ENCODE measurements at places on chromosomes 13 and 19. TPM values are rescaled to one million over a fixed set of nuclear protein-coding genes. Genes with fewer than 3 reads are reported as not detected.

SHISA7 gene
- not detected for total RNA-seq

KLK12 gene
- not detected for total RNA-seq

ICAM1 gene
- 25.6 TPM for total RNA-seq

NRTN gene
- 0.33 TPM for total RNA-seq

NHLRC3 gene
- 6.0 TPM for total RNA-seq

NANOS3 gene
- not detected for total RNA-seq

RPS28 gene
- total RNA-seq: 2,484 TPM

ZNF333 gene
- total RNA-seq: 7.1 TPM

ZNF471 gene
- 0.23 TPM for total RNA-seq

ANGPTL4 gene
- not detected for total RNA-seq

ZNF230 gene
- total RNA-seq: 1.9 TPM

GRCh38 chr19:48510421-48511268 lies 990 bp downstream of the LMTK3 start:
- peak; percentile 63 for DNase-seq

DNA sequence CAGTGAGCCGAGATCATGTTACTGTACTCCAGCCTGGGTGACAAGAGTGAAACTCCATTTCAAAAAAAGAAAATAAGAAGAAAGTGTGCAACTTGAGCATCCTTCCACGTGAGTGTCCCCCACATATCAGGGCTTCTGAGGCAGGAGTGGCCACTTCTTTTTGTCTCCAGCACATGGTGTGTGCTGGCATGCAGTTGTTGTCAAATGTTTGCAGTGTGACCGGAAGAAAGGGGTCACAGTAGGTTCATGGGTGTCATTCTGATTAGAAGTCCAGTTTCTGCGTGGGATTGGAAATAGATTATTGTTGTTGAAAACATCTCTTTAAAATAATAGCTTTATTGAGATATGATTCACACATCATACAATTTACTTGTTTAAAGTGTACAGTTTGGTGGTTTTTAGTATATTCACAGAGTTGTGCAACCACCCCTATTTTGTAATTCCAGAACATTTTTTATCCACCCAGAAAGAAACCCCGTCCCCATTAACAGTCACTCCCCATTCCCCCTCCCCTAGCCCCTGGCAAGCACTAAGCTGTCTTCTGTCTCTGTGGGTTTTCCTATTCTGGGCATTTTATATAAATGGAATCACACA lies 2.2 kb downstream of the CRTC1 start:
- DNase-seq: no peak

GRCh38 chr19:35224681-35225571 lies 3.6 kb downstream of the FAM187B start:
- DNase-seq: no peak

- DNase-seq: no peak
Measured at GRCh38 chr19:41425174-41426115, 1.7 kb downstream of the B3GNT8 start.

GRCh38 chr19:35352448-35353304 lies 5.0 kb downstream of the FFAR1 start:
- DNase-seq: peak; percentile 68

GRCh38 chr19:33463199-33463598 lies 58.4 kb downstream of the PEPD start:
- DNase-seq: no peak

DNA sequence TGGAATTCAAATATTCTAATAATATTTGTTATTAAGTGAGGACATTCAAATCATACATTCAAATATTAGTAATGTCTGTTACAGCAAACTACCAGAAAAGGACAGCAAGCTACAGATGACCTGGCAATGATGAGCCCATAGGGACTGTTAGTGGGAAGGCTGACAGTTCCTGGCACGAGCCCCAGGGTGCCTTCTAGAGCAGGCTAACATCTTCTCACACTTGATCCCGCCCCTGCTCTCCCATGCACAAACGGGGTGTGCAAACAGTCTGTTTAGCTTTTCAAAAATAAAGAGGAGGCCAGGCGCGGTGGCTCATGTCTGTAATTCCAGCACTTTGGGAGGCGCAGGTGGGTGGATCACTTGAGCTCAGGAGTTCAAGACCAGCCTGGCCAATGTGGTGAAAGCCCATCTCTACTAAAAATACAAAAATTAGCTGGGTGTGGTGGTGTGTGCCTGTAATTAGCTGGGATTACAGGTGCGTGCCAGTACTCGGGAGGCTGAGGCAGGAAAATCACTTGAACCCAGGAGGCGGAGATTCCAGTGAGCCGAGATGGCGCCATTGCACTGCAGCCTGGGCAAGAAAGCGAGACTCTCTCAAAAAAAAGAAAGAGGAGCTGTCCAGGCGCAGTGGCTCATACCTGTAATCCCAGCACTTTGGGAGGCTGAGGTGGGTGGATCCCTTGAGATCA lies 9.6 kb upstream of the GARRE1 start:
- no peak for DNase-seq

- DNase-seq: no peak
Measured at GRCh38 chr19:23440207-23440606, 44.9 kb upstream of the ZNF91 start.

DNA sequence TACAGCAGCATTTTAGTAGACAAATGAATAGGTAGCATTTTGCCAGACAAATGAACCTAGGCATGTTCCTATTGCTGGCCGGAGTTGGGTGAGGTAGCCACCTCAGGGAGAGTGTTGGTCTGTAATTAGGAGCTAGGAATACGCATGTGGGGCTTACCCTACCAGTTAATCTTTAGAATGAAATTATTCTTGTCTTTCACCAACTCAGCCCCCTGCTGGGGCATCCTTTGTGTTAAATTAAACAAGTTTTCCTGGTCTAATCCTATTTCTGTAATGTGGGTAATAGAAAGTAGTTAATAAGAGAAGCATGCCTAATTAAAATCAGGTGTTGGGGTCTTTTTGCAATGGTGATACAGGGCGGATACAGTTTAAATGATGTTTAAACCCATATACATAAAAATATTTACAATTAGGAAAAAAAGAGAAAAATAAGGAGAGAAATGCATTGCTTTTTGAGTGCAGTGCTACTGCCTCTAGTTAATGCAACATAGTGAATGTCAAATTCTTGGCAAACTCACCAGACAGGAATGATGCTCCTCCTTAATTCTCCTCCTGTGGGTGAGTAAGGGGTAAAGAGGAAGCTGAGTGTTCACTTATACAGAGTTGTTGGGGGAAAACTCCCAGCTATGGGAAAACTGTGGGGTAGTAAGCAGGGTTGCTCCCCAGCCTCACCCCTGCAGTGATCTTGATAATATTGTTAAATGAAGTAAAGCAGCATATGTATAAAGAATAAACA lies 276.4 kb upstream of the EDNRB start:
- no peak for DNase-seq

DNA sequence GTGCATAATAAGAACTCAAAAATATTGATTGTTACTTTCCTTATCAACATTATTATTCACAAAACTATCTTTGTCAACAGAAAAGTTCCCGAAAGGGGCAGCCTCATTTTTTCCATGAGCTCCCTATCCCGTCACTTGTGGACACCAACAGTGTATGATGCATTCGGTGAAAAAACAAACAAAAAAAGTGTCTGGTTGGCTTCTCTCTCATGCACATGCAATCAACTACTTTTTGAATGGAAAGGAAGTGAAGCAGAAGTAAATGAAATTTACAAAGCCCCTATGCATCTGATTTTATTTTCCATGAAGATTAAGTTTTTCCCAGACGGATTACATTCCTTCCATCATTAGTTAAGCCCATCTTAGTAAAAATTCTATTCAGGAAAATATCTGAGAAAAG lies 526.9 kb downstream of the RFC3 start:
- no peak for DNase-seq

- no peak for DNase-seq
Measured at GRCh38 chr13:79314652-79315051, 91.4 kb downstream of the RBM26 start.

GRCh38 chr19:32257326-32258073 lies 87.9 kb upstream of the ZNF507 start:
- DNase-seq: no peak

DNA sequence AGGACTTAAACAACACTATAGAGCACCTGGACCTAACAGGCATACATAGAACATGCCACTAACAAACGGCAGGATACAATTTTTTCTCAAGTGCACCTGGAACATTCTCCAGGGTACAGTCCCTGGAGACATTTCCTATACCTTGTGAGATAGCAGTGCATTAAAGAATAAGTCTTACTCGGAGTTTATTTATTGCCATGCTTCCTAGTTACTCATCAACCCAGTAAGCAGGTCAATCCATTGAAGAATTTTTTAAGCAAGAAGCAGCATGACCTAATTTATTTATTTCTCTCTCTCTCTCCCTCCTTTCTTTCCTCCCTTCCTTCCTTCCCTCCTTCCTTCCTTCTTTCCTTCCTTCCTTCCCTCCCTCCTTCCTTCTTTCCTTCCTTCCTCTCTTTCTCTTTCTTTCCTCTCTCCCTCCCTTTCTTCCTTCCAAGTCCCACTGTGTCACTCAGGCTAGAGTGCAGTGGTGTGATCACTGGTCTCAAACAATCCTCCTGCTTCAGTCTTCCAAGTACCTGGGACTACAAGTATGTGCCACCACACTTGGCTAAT lies 6.6 kb upstream of the TFDP1 start:
- no peak for DNase-seq

DNA sequence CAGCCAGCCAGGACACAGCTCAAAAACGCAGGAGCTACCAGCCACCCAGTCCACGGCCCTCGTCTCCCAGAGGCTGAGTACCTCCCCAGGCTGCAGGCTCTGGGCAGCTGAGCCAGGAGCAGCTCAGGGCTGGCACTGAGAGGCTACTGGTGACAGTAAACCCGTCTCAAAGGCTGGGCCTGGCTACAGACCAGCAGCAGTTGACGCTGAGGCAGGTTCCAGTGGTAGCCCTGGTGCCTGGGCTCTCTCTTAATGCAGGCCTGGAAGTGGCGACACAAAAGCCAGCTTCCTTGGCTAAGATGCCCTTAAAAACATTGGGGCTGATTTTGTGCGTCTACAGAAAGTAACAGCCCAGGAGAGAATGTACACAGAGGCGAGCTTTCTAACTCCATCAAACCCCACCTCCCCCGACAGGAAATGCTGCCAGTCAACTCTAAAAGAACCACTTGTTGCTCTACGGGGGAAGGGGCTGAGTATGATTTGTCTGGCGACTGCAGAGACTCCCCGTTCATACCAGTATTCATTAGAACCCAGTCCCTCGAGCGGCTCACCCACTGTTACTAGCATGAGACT lies 126.3 kb downstream of the STK24 start:
- no peak for DNase-seq

DNA sequence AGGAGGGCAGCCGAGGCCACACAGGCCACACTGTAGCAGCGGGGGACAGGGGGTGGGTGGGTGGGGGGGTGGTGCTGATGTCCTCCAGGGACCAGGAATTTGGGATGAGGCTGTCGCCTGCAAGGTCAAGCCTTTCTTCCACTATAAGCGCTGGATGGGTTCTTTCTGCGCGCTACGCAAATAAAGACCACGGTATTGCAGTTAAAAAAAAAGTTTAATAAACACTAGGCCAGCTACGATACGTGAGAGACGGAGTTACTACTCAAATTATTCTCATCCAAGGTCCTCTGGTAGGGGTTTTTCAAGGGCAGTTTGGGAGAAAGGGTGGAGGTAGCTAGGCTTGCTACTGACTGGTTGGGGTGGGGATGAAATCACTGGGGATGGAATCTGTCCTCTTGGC lies 508 bp upstream of the ZNF44 start:
- no peak for DNase-seq

GRCh38 chr19:31500946-31501345 lies 151.7 kb upstream of the TSHZ3 start:
- no peak for DNase-seq

DNA sequence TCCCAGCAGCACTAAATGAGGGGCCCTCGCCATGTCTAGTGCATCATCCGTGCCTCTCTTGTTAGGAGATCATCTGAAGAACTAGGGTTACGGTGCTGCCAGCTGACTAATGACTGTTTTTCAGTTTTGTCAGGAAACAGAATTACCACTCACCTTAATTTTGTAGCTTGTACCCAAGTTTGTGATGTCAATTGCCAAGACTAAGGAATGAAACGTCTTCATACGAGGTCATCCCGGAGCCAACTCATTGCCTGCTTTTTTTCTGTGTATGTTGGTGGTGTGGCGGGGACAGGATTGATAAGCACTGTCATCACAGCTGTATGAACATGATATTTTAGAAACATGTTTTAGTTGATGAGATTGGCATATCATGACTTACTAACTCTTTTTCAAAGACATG lies 100.6 kb downstream of the TNFRSF19 start:
- DNase-seq: no peak

GRCh38 chr13:75013818-75014217 lies 468.2 kb downstream of the TBC1D4 start:
- no peak for DNase-seq

GRCh38 chr13:89784161-89784809 lies 1563.2 kb upstream of the MIR17HG start:
- no peak for DNase-seq

- no peak for DNase-seq
Measured at GRCh38 chr13:27283906-27284493, 13.4 kb downstream of the RASL11A start.

GRCh38 chr19:30806311-30806710 lies 434.1 kb downstream of the ZNF536 start:
- no peak for DNase-seq

GRCh38 chr13:59398127-59398526 lies 765.6 kb downstream of the DIAPH3 start:
- no peak for DNase-seq

DNA sequence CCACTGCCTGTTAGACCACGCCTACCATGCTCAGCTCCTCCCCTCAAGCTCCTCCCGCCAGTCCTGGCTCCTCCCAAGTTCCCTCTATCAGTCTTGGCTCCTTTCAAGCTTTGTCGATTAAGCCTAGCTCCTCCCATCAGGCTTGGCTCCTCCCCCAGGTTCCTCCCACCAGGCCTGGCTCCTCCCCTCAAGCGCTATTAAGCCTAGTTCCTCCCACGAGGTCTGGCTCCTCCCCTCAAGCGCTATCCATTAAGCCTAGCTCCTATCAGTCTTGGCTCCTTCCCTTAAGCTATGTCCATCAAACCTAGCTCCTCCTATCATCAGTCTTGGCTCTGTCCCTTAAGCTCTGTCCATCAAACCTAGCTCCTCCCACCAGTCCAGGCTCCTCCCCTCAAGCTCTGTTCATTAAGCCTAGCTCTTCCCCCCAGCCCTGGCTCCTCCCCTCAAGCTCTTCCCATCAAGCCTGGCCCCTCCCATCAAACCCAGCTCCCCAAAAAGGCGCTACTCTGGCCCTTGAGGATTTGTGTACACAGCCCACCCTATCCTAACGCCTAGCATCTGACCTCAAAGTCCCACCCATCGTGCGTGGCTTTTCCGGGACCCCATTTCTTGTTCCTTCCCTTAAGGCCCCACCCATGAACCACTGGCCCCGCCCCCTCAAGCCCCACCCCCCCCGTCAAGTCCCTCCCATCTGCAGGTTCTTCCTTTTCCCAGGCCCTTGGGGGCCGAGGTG lies 10.0 kb downstream of the CAMSAP3 start:
- DNase-seq: no peak

GRCh38 chr13:44843403-44843802 lies 145.9 kb downstream of the NUFIP1 start:
- DNase-seq: no peak

Data from activated T-cell treated with anti-CD3 and anti-CD28 coated beads, Interleukin-2, amount 50 U/mL, for 4 hours (primary cell).